ENCODE measurements at places on chromosomes 12 and 14. TPM values are rescaled to one million over a fixed set of nuclear protein-coding genes. Genes with fewer than 3 reads are reported as not detected.

Gene XRCC3
- total RNA-seq = 11.3 TPM

Gene CLEC2A
- total RNA-seq = not detected

Gene BRI3BP
- 4.2 TPM for total RNA-seq

Gene ANHX
- not detected for total RNA-seq

Gene CSRNP2
- total RNA-seq = 16.2 TPM

Gene RHEBL1
- 0.94 TPM for total RNA-seq

Gene KLRF2
- not detected for total RNA-seq

Gene TUBA1B
- total RNA-seq = 1,723 TPM

Gene CISTR
- total RNA-seq = not detected

Gene DHH
- total RNA-seq = 7.8 TPM

Gene GPD1
- not detected for total RNA-seq

Gene ADCY4
- total RNA-seq = 37.2 TPM

Gene SPX
- total RNA-seq = 0.09 TPM

Gene NFE2
- total RNA-seq = not detected

Gene ATL1
- total RNA-seq = 0.81 TPM

Measured in endothelial cell of coronary artery (primary cell).